ENCODE measurements at places on chromosomes 5 and 9.

DNA sequence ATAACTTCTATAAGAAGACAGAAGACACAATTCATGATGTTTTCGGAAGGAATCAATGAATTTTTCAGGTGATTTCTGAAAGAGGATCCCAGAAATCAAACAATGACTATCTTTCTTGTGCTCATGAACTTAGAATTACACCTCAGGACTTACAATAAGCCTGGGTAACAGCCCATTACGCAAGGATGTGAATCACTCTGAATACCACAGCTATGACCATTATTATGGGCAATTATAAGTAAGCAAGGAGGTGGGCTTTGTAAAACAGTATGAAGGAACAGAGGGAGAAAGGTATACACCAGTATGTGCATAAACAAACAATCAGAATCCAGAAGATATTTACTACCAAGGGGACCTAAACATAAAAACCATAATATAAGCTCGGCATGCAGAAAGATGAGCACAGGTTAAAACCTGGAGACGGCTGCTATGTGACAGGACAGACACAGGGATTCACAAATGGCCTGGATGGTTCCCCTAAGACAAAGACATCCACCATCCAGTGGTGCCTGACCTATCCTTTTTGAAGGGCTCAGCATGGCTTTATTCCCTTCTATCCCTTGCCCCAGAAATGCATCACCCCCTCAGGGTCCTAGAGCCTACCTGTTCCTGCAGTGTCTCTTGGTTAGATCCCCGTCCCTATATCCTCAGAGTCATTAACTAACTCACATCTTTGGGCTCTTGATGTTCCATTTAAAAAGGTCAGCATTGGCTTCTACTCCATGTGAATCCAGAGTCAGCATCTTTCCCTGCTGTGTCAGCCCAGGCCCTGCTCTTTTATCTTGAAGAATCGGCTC lies 21.8 kb upstream of the PPP2CA start:
- DNase-seq = no peak

GRCh38 chr5:113115061-113115460 lies 138.5 kb downstream of the DCP2 start:
- no peak for DNase-seq

DNA sequence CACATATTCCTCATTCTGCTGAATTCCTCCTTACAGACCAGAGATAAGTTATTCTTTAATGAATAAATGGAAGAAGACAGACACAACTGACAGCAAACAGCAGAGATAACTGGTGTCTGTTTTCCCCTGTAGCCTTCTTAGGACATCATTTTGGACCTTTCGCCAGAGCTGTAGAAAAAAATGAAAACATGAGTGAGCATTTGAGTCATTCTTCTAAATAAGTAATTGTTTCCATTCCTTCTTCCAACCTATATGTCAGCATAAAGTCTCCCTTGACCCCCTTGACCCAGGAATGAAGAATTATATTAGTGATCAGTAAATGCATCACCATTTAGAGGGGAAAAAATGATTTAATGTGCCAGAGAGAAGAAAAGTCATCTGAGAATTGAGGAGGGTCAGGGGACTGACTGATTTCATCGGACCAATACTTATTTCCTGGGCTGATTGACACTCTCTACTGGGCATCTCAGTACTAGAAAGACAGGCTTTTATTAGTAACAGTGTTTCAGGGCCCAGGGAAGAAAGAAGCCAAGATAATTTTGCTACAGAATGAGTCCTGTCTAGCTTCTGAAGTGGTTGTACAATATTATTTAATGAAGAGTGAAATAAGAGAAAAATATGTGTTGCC lies 597.0 kb downstream of the PSAT1 start:
- no peak for DNase-seq

GRCh38 chr5:151892393-151892792 lies 32.3 kb downstream of the GLRA1 start:
- no peak for DNase-seq

Measured in lung (tissue), 17 donors.